ENCODE measurements at places on chromosomes 7 and 10.

DNA sequence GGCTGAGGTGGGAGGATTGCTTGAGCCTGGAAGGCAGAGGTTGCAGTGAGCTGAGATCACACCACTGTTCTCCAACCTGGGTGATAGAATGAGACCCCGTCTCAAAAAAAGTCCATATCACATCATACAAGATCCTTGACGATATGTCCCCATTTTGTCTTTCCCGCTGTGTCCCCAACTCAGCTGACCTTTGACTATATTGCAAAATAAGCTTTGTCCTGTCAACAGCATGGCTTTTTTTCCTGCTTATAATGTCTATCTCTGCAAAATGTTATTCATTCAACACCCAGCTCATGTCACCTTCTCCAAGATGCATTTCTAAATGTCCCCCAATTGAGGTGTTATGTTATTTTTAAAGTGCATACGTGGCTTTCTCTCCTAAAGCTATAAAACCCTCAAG lies 136.0 kb upstream of the KAT6B start:
- DNase-seq, result no peak

GRCh38 chr7:52500841-52501240 lies 534.6 kb upstream of the POM121L12 start:
- no peak for DNase-seq

- no peak for DNase-seq
Observed at GRCh38 chr10:88271761-88272543, 311.2 kb downstream of the RNLS start.

DNA sequence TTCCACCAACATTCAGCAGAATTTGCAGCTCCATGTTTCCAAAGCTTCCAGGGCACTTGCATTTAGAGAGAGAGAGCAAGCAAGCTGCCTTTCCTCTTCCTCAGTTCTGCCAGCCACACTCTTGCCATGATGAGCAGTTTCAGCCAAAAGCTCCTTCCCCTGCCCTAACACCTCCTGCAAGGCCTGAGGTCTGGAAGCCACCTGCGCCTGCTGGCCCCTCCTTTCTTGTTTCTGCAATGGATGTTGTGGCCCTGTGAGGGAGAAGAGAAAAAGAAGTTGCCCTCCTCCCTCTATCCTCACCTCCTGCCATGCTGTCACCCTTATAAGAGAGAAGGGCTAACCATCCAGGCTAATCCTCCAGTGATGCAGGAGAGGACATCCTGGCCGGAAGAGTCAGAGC lies 48.7 kb downstream of the IKZF1 start:
- DNase-seq, result no peak

GRCh38 chr7:884191-885003 lies 8.0 kb downstream of the GET4 start:
- DNase-seq, result no peak

DNA sequence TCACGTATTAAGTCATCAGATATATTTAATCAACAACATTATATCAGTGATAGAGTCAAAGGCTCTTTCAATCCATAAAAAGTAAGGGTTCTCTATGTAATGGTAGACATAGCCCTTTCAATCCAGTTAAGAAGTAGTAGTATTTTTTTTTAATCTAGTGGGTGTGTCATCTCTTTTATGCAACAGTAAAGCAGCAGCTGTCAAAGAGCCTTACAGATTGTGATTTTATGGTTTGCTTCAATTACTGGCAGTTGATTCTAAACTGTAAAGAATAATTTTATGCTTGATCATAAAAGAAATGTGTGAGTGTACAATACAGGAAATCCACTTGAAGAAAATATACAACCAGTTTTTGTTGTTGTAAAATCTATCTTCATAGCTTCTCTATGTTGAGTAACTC lies 902.6 kb upstream of the MBL2 start:
- DNase-seq, result no peak
